Activated CD4-positive, alpha-beta T cell treated with anti-CD3 and anti-CD28 coated beads, Interleukin-2, amount 10 ng/mL, durations not matched to agents 24 days and 14 days (primary cell): ENCODE measurements at places on chromosomes 3 and 15. TPM values are rescaled to one million over a fixed set of nuclear protein-coding genes. Genes with fewer than 3 reads are reported as not detected.

SQOR gene
- 103 and 108 TPM in 2 replicates for total RNA-seq

ABHD17C gene
- 4.1 and 5.3 TPM in 2 replicates for total RNA-seq

WDR49 gene
- 0.09 and 0.12 TPM in 2 replicates for total RNA-seq

AQR gene
- 47.3 and 50.2 TPM in 2 replicates for total RNA-seq

DNA sequence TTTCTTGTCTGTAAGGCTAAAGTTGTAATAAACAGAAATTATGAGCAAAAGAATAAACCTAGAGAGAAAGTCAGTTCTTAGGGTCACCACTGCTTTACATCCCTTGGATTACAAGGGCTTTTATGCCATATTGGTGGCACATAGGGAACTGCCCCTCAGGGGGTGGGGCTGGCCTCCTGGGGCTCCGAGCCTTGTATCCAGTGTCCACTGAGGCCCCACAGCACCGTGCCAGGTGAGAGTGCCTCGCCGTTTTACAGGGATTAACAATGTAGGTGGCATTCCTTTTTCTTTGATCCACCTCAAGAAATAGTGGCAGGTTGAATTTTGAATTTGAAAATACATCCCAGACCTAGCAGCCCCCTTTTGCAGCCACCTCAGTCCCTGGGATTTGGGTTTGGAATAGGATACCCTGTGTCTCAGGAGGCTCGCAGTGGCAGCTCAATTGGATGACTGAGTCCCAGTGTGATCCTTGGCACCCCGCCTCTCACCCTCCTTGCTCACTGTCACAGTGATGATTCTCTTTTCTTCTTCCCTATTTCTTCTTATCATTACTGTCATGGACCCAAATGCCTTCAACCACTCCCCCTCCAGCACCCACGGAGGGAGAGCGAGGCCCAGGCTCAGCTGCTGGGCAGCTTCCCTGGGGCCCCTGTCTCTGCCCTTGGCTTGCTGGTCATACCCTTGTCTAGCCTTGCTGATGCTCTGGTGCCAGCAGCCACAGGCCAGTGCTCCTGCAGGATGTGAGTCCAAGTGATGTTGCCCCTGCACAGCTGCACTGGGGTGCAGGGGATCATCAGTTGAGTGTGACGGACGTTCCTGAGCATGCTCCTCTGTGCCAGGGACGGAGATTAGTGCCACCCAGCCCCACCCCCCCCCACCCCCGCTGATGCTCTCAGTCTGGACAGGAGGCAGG, 137.9 kb downstream of the DNAJB8 start:
- DNase-seq, result no peak

- DNase-seq, result no peak
Measured at GRCh38 chr15:29471306-29471705, 201.7 kb upstream of the NSMCE3 start.
